ENCODE measurements at places on chromosomes 3 and 15.

GRCh38 chr3:187678726-187679268 is 8.6 kb upstream of the SST start:
- no peak for DNase-seq

DNA sequence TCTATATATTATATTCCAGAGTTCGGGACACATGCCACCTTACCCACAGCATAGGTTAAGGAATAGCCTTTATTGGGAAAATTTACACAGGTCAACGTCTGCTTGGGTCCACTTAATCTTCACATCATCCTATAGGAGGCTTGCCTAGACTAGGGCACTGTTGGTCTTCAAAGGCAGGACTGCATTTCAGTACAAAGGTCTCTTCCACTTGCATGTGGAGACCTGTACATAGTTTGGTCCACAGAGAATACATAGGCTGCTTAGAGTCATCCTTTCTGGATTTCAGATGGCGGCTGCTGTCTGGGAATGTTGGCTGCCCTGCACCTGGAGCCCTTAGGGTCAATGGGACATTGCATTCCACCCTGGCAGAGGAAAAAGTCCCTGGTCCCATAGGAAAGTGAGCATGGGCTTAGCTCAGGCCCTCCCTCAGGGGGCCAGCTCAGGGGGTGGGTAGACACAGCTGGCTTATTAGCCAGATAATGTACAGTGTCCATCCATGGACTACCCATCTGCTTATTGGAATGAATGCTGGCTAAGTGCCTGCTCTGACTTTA is 75.3 kb upstream of the TGFBR2 start:
- DNase-seq, result no peak

GRCh38 chr3:68336042-68336441 is 596.3 kb downstream of the TAFA4 start:
- no peak for DNase-seq

DNA sequence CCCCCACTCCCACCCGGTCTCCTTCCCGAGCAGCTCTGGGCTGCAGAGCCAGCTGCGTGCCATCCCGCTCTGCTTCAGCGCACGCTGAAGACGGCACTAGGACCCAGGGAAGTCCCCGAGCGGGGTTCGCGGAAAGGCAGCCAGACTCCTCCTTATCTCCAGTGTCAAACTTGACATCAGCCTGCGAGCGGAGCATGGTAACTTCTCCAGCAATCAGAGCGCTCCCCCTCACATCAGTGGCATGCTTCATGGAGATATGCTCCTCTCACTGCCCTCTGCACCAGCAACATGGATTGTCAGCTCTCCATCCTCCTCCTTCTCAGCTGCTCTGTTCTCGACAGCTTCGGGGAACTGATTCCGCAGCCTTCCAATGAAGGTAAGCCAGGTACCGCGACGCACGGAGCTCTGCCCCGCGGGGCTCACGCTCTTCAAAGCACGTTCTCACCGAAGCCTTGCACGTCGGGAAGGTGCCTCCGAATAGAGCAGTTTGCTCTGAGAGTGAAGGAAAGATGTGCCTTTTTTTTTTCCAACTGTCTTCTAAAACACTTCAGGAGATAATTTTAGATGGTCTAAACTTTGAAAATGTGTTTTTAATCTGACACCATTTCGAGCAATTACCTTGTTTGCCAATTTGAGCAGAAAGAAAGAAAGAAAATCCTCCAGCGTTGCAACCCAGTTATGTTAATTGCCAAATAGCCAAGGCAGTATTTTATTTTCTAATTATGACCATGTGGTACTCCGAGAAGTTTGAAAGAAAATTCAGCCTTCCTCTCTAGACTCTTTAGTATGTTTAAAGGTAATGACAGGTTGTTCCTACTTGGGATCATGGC is at the start of gene EPHA3:
EPHA3 (plus strand) TSS at position 161 of the 830 bp plus-strand sequence; CDS start at position 289, 128 bp downstream.
- DNase-seq, result peak; percentile 86

- no peak for DNase-seq
Measured at GRCh38 chr3:99467420-99467819, 171.0 kb upstream of the COL8A1 start.

GRCh38 chr3:10548992-10549391 is 43.6 kb upstream of the ATP2B2 start:
- peak; percentile 36 for DNase-seq

DNA sequence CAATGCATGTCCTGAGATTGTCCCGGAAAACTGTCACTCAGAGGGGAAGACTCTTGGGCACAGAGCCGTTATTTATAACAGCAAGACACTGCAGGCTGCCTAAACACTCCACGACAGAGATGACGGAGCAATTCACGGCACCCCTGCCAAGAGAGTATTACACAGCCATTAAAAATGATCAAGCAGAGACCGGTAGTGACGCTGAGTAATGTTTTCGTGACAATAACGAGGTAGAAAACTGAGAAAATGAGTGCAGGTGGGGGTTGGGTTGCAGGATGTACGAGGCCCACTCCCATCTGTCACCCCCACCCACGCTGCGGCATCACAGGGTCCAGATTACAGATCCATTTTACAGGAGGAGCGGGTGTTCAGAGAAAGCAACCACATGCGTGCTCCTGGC is 58.9 kb upstream of the LINGO1 start:
- no peak for DNase-seq

- DNase-seq, result no peak
Measured at GRCh38 chr15:91572110-91572509, 281.4 kb upstream of the SLCO3A1 start.

DNA sequence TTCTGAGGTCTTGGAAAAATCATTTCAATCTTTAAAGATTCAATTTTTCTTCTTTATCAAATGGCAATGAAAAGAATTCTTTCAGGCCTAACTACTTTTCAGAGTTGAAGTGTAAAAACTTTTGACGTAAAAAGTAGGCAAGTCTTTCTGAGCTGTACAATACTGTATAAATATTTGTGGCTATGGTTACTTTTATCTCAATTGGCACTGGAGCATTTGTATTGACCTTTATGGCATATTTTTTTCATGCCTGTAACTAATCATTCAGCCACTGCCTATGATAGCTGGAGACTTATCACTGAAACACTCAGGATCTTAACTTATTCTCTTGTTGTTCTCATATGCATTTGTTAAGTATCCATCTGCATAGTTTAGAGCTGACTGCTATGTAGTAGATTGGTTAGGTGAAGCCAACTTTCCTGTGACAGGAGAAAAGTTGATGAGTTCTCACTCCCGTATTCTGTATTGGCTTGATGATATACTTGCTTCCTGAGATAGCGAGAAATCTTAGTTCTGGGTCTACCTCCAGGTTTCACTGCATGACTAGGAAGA is 290.4 kb upstream of the TBL1XR1 start:
- no peak for DNase-seq

- no peak for DNase-seq
Measured at GRCh38 chr3:159877924-159878323, 110.7 kb upstream of the IL12A start.

- no peak for DNase-seq
Measured at GRCh38 chr3:67109651-67110204, 111.6 kb downstream of the KBTBD8 start.

- no peak for DNase-seq
Measured at GRCh38 chr3:156148946-156149381, 28.6 kb downstream of the KCNAB1 start.

GRCh38 chr15:91880373-91880772 is 26.9 kb downstream of the SLCO3A1 start:
- DNase-seq, result no peak

GRCh38 chr3:185292238-185292637 is 38.4 kb upstream of the EHHADH start:
- DNase-seq, result no peak

- no peak for DNase-seq
Measured at GRCh38 chr15:98740295-98740694, 92.0 kb downstream of the IGF1R start.

DNA sequence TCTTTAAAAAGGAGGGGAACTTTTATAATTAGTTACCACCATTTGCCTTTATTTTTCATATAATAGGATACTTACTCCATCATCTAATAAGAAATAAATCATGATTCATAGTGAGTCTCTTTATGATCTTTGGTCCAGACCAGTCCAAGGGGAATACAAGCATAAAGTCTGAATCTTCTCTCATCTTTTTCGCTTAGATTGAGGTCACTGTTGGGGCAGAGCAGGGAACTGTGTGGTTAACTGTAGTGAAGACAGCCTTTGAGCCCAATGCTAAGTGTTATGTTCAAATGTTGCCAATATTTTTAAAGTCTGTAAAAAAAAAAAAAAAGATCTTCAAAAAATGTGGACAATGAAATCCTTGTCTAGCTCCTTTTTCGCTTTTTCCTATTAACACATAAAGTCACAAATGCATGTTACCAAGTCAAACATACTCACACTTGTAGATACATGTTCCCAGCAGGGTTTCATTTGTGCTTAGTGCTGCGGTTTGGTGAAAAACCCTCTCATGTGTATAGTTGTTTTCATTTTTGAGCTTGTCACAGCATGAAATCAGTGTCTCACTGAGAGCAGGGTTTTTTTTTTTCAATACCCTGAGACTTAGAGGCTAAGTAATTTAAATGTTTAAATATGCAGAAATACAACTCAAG is 72.1 kb downstream of the EPHA3 start:
- DNase-seq, result no peak

- DNase-seq, result no peak
Measured at GRCh38 chr3:72345237-72345878, 502.9 kb downstream of the SHQ1 start.

- no peak for DNase-seq
Measured at GRCh38 chr3:28279770-28280169, 38.4 kb downstream of the CMC1 start.

DNA sequence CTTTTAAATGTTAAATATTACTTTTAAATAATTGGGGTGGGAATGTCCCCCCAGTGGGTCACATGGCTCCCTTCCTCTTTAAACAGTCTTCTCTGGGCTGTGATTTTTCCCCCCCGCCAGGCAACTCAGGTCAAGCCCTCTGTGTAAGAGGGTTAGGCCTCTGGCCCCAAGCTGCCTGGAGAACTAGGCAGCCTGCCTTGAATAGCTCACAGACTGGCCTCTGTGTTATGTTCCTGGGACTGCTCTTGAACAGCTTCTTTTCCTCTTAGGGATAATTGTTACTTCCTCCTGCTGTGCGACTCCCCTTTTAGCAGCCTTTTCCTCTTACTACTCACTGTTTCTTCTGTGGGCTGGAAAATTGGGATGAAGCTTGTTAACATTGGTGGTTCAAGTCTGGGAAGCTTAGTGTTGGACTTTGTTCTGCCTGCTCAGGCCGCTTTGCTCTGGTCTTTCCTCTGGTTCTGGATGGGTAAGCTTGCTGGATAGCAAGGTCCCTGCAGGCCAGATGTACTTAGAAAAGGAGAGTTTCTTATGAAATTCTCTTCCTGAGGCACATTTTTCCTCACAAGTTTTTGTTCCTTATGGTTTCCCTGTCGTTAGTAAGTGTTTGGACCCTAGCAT is 2.2 kb downstream of the TEX264 start:
- no peak for DNase-seq

GRCh38 chr15:79682851-79683288 is 213.9 kb downstream of the MTHFS start:
- DNase-seq, result no peak

DNA sequence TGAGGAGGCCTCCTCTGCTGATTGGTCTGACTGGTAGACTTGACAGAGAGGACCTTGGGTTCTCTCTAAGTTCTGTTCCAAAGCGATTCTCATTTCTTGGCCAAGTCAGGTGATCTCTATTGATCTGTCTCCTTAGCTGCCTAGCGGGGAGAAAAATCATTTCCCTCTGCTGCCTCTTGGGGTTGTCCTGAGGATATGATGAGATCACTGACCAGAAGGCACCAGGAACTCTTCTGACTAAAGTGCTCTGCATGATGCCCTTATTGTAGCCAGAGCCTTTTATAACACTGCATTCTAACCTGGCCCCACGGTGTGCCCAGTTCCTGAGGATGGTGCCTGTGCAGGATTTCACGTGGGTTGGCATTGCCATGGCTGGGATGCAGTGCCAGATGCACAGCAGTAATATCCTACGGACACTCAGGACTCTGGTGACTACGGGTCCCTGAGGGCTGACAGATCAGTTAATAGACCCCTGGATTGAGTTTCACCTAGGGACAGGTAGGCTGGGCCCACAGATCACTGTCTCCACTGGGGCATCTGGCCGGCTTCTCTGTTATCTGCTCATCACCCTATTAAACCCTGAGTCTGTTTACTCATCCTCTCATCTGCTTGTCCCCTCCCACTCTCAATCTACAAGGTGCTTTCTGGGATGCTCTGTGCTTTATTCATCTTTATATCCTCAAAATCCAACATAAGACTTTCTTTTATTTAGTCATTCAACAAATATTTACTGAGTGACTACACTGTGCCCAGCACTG is 3.9 kb upstream of the HEG1 start:
- DNase-seq, result no peak

DNA sequence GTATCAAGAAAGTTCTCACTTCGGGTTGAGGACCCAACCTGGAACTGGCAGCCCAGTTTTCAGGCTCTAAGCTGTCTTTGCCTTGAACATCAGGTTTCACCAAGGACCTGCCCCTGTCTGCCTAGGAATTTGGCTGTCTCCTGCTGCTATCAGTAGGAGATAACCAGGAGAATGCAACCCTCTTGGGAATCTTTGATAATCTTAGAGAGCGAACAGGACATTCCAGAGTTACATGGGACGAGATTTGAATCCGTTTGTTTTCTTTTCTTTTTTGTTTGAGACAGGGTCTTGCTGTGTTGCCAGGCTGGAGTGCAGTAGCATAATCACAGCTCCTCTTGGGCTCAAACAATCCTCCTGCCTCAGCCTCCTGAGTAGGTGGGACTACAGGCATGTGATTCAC is 18.0 kb upstream of the EIF1B start:
- DNase-seq, result no peak

DNA sequence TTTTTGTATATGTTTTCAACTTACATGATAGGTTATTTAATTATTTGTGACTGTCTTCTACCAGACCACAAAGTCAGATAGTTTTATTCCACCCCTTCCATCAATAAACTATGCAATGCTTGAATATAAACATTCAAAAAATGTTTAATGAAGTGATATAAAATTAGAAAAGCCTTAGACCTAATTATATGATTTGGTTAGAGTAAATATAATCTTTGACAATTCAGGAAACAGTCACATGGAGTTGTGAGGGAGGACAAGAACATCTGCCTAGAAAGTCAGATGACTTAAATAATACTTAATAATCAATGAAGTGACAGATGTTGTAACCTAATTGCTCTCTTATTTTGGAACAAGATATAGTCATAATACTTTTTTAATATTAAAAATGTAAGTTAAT is 710.3 kb downstream of the ZBBX start:
- DNase-seq, result no peak

DNA sequence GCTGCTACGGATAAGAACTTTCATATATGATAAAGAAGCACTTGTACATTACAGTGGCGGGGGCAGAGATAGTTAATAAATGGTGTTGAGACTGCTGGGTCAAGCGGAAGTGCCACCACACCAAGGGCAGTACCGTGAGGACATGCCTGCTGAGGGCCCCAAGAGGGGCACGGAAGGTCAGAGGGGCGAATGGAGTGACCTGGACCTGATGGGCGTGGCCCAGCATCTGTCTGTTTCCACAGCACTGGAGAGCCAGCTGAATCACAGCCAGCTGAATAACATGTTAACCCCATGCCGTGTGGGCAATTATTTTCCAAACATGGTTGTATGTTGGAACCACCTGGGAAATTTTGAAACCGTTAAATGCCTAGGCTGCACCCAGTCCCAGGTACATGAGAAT is 37.2 kb downstream of the ANKDD1A start:
- DNase-seq, result no peak

- no peak for DNase-seq
Measured at GRCh38 chr3:123859177-123859576, 25.0 kb downstream of the MYLK start.
